ENCODE measurements at places on chromosomes 2 and 18.

- DNase-seq, result no peak
Measured at GRCh38 chr2:100412881-100413321, 4.6 kb downstream of the CHST10 start.

DNA sequence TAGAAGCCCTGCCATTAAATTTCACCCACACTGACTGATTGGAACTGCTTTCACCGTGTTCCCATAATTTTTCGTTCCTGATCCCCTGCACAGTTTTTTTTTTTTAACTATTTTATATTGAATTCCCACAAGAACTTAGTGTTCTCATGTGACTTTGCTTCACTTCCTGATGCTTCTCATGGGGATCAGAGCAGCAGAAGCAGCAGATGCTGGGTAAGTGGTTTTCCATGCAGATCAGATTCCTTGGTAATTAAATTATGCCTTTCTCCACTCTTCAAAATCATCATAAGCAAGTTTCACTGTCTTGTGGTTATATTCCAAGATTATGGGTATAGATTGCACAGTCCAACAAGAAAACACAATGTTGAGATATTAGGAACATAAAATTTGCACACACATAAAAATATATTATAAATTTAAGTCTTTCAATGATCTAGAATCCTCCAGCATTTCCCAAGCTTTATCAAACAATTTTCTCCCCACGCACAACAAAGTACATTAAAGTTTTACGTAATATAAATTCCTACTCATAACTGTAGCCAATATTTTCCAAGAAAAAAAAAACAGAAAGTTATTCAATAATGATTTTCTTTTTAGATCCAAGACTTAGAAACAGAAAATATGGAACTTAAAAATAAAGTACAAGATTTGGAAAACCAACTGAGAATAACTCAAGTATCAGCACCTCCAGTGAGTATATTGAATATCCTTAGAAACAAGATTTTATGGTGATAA, 277.9 kb downstream of the GULP1 start:
- DNase-seq, result no peak

- DNase-seq, result no peak
Measured at GRCh38 chr2:101339266-101339880, 30.9 kb upstream of the RNF149 start.

GRCh38 chr18:36757081-36757480, 71.7 kb downstream of the TPGS2 start:
- no peak for DNase-seq

DNA sequence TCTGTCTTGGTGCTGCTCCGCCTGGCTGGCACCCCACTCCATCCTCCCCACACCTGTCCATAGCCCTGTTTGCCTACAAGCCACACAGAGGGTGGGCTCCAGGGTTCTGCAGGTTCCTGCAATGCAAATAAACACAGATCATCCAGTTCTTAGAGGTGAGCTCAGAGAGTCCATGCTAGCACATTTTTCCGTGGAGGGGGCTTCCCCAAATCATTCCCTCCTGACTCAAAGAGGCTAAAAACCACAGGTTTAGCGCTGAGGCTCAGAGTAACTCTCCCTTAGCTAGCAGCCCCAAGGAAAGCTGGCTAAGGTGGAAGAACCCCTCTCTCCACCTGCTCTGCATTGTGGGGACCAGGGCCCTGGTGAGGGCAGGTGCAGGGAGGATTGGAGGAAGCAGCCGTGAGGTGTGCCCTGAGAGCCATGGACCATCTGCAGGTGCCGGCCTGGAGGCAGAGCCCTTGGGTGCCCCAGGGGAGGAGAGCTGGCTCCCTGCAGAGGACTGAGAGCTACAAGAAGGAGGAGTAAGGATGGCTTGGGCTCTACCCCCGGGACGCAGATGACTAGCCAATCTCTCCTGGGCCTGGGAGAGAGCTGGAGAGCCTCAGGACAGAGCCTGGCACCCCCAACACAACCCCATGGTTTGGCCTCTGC, 23.8 kb upstream of the TEX44 start:
- no peak for DNase-seq

DNA sequence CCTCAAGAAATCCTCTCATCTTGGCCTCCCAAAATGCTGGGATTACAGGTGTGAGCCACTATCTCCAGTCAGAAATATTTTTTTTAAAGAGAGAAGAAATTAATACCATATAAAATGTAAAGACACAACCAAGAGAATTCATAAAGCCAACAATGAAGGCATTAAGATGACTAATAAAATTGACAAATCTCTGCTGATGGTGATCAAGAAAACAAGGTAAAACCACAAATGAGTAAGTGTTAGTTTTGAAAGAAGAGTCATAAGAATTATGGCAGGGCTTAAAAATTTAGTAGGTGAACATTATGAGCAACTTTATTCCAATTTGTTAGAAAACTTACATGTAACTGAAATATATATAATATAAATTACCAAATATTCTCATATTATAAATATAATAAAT, 752.8 kb upstream of the CELF4 start:
- no peak for DNase-seq

DNA sequence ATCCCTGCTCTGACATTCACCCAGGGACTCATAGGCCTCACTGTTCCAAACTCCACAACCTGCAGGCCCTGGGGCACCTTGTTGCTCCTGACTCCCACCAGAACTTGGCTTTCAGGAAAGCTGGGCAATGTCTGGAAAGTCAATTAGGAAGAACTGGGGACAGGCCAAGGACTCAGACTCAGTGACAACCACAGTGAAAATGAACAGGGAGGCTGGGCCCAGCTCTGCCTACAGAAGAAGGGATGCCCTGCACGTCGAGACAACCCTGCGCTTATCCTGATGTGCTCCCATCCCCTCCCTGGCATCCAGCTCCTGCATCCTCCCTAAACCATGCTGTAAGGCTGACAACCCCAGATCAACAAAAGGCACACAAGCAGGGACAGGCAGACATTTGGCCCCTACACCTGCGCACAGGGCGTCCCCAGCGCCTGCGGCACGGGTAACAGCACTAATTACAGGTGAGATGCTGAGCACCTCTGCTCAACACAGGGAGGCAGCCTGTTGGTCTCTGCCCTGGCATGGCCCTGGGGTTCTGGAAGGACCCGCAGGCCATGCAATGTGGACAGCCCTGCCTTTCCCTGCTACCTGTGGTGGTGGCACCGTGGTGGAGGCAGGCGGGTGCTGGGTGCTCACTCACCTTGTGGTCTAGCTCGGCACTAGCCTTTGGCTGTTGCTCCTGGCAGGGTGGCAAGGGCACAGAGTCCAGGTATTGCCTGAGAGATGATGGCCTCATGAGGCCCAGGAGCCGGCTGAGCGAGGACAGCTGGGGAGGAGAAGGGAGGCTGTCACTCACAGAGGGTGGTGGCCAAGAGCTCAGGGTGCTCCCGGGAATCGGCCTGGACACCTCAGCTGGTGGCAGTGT, 23.6 kb upstream of the SEMA4C start:
- no peak for DNase-seq

DNA sequence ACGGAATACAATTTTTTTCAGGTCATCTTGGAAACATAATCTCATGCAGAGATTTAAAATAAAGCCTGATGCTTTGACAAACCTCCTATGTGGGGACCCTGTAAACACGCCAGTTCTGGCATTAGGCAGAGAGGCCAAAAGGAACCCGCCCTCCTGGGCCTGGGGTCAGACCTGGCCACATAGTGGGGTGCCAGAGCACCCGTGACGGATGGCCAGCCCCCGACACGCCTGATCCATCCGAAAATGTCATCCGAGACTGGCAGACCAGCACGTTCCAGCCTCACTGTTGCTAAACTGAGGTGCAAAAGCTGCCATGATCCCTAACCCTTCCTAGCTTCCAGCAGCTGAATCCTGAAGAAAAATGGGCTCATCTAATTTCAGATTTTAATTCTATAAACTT, 222.6 kb upstream of the SALL3 start:
- no peak for DNase-seq

DNA sequence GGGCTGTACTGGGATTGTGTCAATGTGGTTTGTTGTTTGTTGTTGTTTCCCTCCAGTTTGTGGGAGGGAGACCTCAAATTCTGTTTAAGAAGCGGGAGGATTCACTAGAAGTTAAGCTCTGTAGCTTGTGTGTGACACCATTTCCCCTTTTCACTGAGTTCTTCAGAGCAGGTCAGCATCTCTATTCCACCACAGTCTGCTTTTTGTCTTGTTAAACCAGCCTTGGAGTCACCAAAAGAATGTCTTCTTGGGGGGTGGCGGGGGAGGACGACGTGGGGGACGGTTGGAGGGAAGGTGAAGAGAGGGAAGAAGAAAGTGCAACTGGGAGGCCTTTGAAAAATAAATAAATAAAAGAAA, 2.3 kb upstream of the BCL11A start:
- no peak for DNase-seq

DNA sequence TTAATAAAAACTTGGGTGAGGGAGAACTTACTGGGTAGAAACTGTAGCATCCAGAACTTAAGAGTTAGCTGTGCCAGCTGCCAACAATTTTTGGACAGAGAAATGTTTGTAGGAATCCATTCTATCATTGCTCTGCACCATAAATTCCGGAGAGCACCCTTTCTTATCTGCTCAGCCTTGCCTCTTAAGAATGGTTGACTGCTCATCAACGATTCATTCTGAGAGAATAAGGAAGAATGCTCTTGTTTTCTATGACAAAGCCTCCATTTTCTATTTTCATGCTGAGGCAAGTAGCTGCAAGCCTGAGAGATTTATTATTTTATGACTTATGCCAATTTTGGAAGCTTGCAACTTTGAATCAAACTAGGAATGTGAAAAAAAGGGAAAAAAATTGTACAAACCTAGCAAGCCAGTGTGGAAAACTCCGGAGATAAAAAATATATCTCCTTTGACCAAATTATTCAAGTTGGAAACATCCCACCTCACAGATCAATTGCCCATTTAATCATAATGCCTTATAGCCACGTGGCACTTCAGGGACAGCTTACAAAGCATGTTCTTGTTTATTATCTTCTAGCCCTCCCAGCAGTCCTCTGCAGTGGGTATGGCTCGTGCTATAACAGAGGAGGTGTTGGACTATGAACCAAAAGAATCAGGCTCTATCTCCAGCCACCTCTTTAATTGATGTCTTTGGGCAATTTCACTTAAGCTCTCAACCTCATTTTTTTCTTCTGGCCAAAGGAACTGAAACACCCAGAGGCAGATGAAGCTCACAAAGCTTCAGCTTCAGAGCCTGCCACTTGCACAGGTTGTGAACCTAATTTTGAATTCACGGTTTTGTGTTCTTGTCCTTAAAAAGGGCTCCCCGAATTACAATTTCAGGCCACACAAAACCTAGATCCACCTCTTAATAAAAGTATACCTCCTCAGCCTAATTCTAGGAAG, 40.9 kb upstream of the ATL2 start:
- no peak for DNase-seq

- no peak for DNase-seq
Measured at GRCh38 chr2:45343251-45344017, 267.6 kb downstream of the SRBD1 start.

GRCh38 chr18:58178511-58178910, 134.5 kb downstream of the NEDD4L start:
- no peak for DNase-seq

DNA sequence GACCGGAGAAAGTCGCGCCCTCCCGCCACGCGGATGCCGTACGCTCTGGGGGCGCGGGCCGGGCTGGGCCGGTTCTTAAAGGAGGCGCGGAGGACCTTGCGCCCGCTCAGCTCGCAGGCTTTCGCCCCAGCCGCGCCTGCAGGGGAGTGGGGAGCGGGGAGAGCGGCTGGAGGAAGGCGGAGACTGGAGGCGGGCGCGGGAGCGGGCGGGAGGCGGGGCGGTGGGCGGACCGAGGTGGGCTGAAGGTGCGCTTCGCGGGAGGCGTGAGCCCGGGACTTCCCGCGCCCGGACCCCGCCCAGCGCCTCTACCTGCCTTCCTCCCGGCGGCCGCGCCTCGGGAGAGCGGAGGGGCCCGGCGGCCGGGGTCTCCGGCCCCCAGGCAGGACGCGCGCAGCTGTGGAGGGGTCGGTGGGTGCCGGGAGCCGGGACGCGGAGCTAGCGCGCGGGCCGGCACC, at the start of gene ADRA2B:
Gene ADRA2B, minus strand, starts transcription at position 148 of the 455 bp plus-strand sequence. CDS start 422 bp downstream, outside the sequence.
- peak; percentile 61 for DNase-seq

DNA sequence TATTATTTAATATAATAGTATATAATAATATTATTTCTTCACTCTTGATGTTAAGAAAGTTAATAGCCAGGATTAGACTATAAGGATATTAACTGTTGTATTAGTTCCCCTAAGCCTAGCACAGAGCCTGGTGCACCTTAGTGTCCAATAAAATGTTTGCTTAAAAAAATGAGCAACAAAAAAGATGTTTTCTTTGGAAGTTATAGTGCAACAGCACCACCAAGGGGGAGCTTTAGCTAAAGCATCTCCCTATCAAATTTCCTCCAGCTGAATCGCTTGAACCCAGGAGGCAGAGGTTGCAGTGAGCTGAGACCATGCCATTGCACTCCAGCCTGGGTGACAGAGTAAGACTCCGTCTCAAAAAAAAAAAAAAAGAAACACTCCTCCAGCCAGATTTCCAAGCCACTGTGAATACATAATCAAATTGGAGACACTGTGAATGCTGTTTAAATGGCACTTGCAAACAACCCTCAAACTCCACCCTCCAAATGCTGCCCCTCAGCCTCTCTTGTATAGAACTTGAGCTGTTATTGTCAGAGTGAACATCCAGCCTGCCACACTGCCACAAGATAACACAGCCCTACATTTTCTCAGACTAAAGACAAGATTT, 221.9 kb downstream of the DYM start:
- DNase-seq, result no peak

DNA sequence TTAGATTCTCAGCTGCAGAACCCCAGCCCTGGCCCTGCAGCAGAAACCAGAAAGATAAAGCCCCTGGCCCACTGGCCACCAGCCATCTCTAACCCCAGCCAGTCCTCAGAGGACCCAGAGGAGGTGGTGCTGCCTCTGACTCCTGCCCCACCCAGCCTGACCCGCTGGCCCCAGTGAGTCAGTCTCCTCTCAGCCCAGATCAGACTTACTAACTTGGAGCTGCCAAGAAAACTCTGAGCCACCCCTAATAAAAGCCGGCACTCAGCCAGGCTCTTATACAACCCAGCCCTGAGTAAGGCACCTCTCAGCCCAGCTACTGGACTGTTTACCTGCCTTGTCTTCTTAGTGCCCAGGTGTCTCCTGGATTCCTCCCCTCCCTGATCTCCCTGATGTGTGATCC, 2.0 kb downstream of the SLC14A2 start:
- no peak for DNase-seq

GRCh38 chr2:234826681-234827080, 125.1 kb upstream of the SH3BP4 start:
- no peak for DNase-seq

DNA sequence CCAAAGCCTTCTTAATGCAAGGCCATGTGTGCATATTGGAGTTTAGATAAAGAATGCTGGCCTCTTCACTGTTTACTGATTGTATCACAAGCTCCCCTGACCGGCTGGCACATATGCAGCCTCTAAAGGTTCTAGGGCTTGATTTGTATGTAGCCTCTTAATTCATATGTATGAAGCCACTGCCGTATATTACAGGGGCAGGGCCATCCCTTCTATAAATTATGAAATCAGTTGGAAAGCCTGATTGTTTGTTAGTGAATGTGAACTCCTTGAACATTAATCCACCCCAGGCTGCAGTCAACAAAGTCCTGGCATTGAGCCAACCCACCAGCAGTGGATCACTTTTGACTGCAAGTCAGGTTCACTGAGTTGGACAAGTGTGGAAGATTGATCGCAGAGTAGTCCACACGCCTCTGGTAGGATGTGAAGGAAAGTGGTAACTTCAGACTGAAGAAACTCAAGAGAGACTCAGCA, 61.6 kb upstream of the PARD3B start:
- DNase-seq, result no peak

- no peak for DNase-seq
Measured at GRCh38 chr2:231152800-231153557, 28.1 kb upstream of the HTR2B start.
